Stimulated activated CD4-positive, alpha-beta T cell treated with anti-CD3 and anti-CD28 coated beads, TNF-alpha, amount 100 ng/mL, for 1 hour (primary cell): ENCODE measurements at places on chromosomes 2 and 18.

DNA sequence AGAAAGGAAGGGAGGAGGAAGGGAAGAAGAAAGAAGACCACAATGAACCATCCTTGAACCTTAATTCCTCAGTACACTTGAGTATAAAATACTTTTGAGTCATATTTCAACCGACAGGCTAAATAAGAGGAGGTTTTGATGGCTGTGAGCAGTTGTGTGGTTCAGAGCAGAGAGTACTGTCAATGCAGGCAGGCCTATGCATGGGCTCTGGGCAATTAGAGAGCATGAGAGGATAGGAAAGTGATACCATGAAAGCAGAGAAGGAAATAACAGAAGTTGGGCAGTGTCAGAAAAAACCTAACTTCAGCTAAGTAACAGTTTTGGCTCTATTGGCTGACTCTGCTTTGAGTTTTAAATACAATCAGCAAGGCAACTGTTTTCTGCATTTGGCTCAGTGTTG, 123.6 kb upstream of the STK17B start:
- DNase-seq = no peak

- DNase-seq = no peak
Observed at GRCh38 chr2:242030226-242030575, 160.7 kb downstream of the RTP5 start.

- DNase-seq = no peak
Observed at GRCh38 chr2:230968921-230969658, 26.8 kb upstream of the SPATA3 start.

DNA sequence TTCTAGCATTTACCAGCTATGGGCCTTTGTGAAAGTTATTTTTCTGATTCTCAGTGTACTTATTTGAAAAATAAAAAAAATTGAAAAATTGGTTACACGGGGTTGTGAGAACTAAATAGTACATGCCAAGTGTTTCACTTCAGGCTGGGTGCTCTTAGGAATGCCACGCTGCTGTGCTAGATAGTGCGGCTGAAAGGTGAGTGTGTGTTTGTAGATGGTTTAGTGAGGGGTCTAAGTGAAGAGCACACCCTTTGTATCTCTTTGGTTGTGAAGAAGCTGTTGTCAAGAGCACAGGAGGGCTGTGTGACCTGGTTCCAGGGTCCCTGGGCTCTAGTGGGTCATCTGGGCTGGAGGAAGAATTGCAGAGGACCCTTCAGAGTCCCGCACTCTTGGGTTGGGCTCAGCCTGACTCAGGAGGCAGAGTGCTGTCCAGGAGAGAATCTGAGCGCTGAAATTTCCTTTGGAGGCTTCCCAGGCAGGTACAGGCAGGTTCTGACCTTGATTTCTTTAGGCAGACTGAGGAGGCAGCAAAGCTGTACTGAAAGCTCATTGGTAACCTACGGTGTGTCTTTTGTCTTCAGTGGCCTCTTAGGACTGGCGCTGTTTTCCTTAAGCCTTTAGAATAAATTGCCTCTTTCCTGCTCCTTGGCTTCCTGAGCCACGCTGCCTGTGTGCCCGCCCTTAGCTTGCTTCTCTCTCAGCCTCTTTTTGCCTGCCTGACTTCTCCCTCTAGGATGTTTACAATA, 44.4 kb downstream of the MAP4K4 start:
- DNase-seq = no peak

- DNase-seq = no peak
Observed at GRCh38 chr2:180747728-180748127, 232.7 kb upstream of the UBE2E3 start.

DNA sequence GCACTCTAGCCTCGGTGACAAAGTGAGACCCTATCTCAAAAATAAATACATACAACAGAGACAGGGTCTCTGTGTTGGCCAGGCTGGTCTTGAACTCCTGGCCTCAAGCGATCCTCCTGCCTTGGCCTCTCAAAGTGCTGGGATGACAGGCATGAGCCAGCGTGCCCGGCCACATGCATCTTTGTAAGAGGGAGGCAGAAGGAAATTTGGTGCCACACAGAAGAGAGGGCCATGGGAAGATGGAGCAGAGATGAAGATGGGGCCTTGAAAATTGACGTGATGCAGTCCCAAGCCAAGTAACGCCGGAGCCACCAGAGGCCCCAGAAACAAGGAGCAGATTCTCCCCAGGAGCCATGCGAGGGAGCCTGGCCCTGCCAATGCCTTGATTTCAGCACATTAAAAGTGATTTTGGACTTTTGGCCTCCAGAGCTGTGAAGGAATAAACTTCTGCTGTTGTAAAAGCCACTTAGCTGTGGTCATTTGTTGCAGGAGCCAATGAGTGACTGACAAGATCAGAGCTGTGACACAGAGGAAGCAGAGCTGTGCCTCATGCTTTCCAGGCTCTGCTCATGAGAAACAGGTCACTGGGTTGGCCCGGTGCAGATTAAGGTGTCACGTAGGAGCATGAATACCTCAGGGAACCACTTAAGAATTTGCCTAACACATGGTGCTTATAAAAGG, 2.7 kb upstream of the SLC66A2 start:
- DNase-seq = no peak

- DNase-seq = no peak
Observed at GRCh38 chr2:63046961-63047320, 3.7 kb upstream of the OTX1 start.

DNA sequence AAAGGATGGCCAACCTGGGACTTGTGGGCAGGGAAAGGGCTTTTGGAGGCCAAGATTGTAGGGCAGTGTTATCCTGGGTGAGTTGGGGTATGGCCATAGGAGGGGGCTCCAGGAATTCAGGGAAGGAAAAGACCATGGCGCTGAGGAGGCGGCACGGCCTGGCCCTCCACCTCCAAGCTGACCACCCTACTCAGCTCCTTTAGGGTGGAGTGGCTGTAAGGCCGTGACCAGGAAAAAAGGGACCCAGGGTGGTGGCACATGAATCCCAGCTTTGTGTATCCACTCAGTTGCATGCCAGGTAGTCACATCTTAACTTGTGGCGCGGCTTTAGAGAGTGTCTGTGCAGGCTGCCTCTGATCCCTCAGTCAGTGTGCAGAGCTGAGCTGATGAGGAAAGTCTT, 168.1 kb downstream of the AGAP1 start:
- DNase-seq = no peak

- no peak for DNase-seq
Observed at GRCh38 chr2:144607891-144608521, 88.1 kb upstream of the ZEB2 start.

DNA sequence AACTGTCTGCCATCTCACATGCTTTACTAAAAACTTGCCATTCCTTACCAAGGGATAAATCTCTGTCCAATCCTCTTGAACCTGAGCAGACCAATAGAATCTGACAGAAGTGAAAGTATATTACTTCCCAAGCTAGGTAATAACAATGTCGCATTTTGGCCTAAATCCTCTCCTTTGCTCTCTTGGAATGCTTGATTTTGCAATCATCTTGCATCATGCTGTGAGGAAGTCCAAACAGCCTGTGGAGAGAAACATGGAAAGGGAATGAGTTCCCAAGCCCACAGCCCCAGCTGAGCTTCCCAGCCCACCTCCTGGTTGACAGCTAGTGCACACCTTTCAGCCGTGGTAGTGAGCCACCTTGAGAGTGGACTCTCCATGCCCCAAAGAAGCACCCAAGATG, 540.6 kb downstream of the STK39 start:
- DNase-seq = no peak
